ENCODE measurements at places on chromosomes 3 and 15. TPM values are rescaled to one million over a fixed set of nuclear protein-coding genes. Genes with fewer than 3 reads are reported as not detected.
A peak's percentile ranks its signal among the peaks of the same experiment; 100 is the strongest.

Gene IQCF5
- not detected for polyA plus RNA-seq

Gene SLC6A20
- not detected for polyA plus RNA-seq

Gene HRG
- not detected for polyA plus RNA-seq

- DNase-seq, result no peak
Measured at GRCh38 chr15:74137537-74137894, 7.1 kb downstream of the ISLR2 start.

Gene SLC2A2
- polyA plus RNA-seq, result not detected

- no peak for DNase-seq
Measured at GRCh38 chr3:185069037-185070030, 83.5 kb downstream of the C3orf70 start.

Gene MASP1
- polyA plus RNA-seq, result not detected

- DNase-seq, result peak; percentile 62
Measured at GRCh38 chr3:161415506-161416231, 44.4 kb upstream of the SPTSSB start.

DNA sequence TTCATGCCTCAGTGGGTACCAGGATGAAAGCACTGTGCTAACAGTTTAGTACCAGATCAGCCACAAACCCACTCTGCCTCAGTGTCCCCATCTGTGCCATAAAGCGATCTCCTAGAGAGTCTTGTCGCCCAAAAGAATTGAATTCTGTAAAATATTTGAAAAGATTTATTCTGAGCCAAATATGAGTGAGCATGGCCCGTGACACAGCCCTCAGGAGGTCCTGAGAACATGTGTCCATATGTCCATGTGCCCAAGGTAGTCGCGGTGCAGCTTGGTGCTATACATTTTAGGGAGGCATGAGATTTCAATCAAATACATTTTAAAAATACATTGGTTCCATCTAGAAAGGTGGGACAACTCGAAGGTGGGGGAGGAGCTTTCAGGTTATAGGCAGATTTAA is 15.4 kb upstream of the NOX5 start:
- DNase-seq, result no peak

Gene RBP2
- not detected for polyA plus RNA-seq

DNA sequence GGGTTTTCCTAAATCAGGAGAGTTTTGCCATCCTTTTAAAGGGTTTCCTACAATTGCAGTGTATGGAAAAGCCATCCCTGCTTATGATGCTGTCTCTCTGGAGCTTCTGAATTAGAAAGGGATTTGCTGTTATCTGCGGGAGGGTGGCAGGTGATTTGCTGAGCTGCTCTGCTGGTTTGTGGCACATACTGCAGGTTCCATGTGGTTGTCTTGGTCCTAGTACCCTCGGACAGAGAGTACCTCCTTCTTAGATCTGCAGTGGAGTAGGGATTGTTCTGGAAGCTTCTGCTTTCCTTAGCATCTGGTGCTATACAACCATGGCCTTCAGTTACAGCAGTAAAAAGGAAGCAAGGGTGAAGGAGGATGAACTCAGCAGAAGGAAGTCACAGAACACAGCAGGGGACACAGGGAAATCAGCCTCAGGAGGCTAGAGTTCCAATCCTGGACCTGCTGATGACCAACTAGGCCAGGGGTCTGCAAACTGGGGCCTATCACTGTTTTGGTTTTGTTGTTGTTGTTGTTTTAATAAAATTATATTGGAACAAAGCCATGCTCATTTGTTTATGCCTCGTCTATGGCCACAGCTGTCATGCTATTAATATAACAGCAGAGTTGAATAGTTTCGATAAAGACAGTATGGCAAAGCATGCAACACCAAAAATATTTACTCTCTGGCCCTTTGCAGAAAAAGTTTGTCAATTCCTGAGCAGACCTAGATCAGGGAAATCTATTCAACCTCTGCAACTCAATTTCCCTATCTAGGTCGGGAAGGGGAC is 39.5 kb downstream of the STARD5 start:
- no peak for DNase-seq

Gene TOP2B
- polyA plus RNA-seq, result 67.5 TPM

GRCh38 chr3:172700256-172700655 is 10.6 kb downstream of the NCEH1 start:
- no peak for DNase-seq

Gene C15orf61
- 3.6 TPM for polyA plus RNA-seq

DNA sequence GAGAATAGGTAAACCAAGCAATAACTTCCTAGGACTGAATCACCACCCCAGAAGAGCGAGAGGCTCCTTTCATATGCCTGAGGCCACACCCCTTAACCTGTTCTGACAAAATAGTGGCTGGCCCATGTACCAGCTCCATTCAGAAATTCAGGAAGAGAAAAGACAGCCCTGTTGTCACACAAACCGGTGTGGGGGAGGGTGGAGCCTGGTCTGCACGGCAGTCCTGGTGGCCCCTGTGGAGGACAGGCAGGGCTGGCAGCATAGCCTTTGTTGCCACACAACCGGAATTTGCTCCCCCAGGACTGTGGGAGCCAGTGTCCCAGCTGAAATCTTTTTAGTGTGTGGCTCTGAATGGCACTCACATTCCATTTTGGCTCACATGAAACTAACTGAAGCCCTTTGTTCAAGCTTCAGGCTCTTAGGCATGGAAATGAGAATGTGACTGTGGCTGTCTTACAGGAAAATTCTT is 23.8 kb downstream of the RLBP1 start:
- DNase-seq, result no peak

- no peak for DNase-seq
Measured at GRCh38 chr3:176951586-176952292, 245.5 kb downstream of the TBL1XR1 start.

DNA sequence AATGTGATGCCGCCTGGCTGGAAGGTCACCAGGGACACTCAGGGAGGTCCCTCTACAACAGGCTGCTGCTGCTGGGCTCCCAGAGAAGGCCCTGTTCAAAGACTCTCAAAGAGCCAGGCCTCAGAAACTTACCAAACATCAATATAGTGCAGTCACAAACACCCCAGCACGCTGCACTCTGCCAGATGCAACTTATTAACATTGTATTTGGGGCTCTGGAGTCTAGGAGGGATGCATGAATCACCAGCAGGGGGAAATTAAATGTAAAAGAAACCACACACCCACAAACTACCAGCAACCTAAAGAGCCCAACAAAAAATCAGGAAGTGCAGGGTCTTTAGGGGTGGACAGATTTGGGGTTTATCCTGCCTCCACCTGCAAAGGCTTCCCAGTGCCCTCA is 74.6 kb upstream of the SPATA12 start:
- DNase-seq, result no peak

Gene PLAAT1
- not detected for polyA plus RNA-seq

Gene SEMA3G
- 0.13 TPM for polyA plus RNA-seq

Gene HTR3E
- not detected for polyA plus RNA-seq

Gene RTP1
- not detected for polyA plus RNA-seq

DNA sequence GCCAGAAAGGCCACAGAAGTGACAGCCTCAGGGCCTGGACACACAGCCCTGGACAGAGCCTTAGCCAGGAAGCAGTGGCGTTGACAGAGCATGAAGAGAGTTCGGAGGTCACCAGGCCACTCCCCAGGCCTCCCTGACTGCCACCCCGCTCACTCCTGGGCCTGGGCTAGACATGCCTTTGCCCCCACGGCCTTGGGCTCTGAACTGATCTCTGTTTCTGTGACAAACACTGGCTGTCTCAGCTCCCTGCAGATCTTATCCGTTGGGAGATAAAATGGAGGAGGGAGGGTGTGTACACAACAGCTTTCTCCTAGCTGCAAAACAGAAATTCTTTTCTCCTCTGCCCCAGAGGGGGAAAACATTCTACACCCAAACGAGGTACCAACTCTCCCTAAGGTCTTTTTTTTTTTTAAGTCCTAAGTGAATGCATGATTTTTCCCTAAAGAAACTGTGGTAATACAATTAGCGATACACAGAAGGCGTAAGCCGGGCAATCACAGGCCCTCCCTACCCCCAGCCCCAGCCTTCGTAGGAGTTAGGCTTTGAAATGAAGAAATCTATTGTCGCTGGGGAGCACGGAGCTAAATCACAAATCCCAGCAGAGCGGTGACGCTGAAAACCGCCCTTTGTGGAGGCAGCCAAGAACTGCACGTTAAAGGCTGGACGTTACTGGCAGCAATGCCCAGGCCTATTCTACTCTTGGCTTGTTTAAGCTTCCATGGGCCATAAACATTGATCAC is 45.0 kb downstream of the SRGAP3 start:
- DNase-seq, result no peak

Gene LIPC
- polyA plus RNA-seq, result 0.34 TPM

DNA sequence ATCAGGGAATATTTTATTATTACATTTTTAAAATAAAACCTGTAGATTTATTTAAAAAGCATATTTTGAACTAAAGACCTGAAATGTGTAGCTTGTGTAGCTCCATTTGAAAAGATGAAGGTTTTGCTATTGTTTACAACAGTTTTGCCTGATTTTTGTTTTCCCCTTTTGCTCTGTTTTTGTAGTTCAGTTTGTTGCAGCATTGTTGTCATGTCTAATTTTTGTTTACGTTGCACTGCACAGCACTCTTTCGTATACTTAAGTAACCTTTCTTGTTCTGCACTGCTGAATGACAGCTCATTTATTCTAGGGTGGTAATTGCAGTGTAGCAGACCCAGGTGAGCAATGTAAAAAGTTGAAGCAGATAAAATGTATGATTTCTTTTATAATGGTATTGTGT is 435.8 kb downstream of the LPP start:
- no peak for DNase-seq

Gene CCDC33
- 9.2 TPM for polyA plus RNA-seq

DNA sequence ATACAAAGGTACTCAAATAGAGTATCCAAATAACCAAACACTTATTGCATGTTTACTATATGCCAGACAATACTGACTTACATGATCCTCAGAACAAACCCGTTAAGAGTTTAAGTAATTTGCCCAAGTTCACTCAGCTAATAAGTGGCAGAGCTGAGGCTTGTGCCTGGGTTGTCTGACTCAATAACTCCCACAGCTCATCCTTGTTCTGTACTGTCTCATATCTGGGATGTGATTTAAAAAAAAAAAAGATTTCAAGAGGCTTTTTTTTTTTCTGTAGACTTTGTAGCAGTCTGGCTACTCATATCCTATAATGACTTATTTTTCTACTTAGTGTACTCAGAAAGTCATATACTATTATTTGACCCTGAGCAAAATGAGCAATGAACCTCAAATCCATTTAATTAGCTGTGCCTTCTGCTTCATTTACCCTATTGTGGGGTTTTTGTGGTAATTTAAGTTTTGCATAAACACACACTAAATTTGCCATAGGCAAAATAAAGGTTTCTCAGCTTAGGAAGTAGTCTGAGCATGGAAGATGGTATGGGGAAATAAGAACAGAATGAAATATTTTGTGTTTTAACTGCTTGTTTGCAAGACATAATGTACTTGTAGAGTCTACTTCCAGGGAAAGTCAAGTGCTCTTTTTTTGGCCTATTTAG is 3.1 kb downstream of the NSUN3 start:
- no peak for DNase-seq

DNA sequence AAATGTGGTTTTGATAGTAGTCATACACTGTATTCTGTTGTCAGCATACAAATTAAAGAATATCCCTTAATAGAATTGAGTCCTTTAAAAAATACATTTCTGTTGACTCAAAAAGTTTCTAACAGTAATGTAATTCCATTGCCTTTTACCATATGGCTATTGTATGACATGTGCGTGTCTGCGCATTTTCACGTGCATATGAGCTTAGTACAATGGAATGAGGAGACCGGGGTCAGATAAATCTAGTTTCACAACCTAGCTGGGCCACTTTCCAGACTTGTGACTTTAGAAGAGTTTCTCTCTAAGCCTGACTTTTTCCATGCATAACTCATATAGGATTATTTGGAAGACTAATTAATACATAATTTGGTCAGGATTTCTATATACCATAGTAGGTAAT is 38.7 kb downstream of the ZBTB38 start:
- peak; percentile 56 for DNase-seq

Gene TM2D3
- 40.6 TPM for polyA plus RNA-seq

GRCh38 chr3:72234391-72234790 is 449.4 kb upstream of the PROK2 start:
- DNase-seq, result no peak

DNA sequence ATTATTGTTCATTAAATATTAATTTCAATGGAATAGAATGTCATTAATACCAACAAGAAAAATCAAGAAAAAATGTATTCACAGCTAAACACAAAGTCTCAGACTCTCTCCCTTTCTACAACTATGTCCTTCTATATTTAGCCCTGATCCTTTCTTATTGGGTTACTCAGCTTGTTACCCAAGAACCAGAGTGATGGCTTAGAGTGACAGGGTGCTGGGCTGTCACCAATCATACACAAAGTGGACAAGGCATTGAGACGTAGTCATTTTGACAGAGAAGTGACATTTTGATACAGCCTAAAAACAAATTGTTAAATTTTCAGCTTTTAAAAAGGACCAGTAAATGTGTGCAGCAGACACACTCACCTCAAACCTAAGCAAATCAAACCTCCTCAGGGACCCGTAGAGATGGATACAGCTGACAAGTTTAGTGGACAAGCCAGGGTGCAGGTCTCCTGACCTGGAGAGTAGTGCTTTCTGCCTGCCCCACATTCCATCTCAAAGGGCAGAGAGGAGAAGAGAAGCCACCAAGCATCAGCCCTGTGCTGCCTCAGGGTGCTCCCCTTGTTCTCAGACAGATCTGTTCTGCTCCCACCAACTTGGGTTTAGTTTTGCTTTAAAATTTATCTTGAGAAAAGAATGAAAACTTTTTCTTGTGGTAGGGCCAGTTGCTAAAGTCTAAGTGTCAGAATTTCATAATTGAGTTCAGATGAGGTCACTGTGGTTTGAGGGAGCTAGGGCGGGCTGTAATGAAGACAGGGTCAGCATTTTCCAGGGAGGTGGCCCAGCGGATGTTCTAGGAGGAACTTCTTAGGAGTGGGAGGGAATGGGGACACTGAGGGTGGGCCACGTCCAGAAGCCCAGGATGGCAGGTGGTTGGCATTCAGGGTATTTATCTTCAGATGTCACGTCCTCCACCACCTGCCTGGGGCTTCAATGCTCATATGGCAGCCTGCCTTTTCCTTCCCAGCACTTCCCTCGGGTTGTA is 136.5 kb upstream of the TBL1XR1 start:
- DNase-seq, result no peak

DNA sequence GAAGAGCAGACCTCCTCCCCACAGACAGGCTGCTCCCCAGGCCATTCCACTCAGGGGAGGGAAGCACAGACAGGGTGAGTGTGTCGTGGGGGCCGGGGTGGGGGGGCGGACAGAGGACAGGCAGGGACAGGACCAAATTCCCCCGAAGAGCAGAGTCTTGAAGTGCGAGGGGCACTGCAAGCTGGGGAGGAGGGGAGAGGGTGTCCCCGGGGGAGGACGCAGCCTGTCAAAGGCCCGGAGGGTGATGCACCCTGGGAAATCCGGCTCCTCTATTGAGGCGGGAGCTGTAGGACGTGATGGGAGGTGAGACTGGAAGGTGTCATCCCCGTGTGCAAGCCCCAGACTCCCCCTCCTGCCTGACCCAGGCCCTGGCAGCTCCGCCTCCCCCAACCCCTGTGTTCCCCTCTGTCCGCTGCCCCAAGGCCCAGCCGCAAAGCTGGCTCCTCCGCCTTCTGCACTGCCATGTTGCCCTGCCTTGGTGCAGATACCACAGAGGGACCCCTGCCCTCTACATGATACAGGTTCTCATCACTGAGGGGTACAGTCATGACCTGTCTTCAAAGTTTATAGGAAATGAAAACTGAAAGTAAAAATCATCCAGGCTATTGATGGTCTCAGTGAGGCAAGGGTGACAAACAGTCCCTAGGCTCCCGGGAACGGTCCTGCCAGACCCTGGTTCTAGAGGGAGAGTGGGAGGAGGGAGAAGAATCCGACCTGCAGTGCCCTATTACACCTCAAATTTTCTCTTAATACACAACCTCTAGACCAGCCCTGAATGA is 76.3 kb upstream of the IQSEC1 start:
- no peak for DNase-seq
